NCI-H1417 (cell line): ENCODE measurements at places on chromosomes 1 and 21.

DNA sequence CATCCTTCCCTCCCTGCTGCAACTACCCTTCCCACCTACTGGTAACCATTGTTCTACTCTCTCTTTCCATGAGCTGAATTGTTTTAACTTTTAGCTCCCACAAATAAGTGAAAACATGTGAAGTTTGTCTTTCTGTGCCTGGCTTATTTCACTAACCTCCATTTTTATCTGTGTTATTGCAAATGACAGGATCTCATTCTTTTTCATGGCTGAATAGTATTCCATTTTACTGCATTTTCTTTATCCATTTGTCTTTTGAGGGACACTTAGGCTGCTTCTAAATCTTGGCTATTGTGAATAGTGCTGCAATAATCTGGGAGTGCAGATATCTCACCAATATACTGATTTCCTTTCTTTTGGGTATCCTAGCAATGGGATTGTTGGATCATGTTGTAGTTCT, 80.6 kb downstream of the NOS1AP start:
- no peak for DNase-seq

DNA sequence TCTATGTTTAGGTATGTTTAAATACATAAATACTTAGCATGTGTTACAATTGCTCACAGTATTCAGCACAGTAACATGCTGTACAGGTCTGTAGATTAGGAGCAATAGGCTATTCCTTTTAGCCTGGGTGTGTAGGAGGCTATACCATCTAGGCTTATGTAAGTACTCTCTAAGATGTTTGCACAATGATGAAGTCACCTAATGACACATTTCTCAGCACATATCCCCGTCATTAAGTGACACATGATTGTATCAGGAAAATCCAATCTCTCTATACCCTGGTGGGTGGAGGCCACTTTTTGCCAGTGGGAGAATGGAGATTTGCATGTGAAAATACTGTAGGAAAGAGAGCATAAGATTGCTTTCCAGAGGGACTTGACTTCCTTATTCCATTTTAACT, 5.5 kb upstream of the TEDDM1 start:
- DNase-seq: no peak

- DNase-seq: peak; percentile 55
Observed at GRCh38 chr1:156704930-156705320, 458 bp downstream of the CRABP2 start.

DNA sequence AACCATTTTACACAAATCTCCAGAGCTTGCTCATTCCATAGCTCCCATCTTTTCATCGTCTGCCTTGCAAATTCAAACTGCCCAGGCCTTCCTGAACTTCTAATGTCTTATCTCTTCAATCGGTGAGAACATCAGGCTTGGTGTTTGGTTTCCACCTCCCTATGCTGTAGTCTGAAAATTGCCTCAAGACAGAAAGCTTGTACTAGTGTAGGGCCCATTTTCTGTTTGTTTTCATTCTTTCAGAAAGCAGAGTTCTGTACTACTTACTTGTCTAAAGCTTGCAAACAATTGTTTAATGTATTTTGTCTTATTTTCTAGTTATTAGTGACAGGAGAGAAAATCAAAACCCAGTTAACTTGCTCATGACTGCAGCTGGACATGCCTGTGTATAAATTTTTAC, 16.8 kb downstream of the HOOK1 start:
- DNase-seq: no peak

GRCh38 chr1:204959374-204959773, 83.6 kb upstream of the CNTN2 start:
- no peak for DNase-seq

GRCh38 chr1:22651941-22652856, 837 bp upstream of the C1QB start:
- peak; percentile 45 for DNase-seq

GRCh38 chr1:112625696-112626095, 6.1 kb downstream of the CAPZA1 start:
- no peak for DNase-seq
